Stimulated activated CD4-positive, alpha-beta T cell treated with anti-CD3 and anti-CD28 coated beads, Interleukin-4, amount 100 ng/mL, for 48 hours (primary cell): ENCODE measurements at places on chromosomes 1 and 21.

DNA sequence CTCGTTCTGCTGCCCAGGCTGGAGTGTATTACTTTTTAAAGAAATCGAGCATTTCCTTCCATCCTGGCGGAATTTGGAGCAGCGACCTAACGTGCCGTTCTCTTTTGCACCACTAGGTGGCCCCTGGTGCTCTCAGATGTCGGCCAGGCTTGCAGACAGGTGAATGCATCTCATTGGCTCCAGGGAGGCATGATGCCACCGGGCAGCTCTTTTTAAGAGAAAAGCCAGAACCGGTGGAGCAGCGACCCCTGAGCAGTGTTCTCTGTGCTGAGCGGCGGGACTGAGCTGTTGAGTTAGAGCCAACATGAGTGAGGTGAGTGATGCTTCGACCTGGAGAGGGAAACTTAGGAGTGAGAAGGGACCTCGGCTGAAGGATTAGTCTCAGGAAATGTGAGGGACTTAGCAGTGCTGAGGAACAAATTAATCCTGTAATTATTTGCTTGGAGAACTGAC is at the start of gene PCP4:
Gene PCP4, plus strand, starts transcription at position 241 of the 453 bp plus-strand sequence. Its CDS starts 64 bp downstream, at position 305.
- peak; percentile 12 for DNase-seq

DNA sequence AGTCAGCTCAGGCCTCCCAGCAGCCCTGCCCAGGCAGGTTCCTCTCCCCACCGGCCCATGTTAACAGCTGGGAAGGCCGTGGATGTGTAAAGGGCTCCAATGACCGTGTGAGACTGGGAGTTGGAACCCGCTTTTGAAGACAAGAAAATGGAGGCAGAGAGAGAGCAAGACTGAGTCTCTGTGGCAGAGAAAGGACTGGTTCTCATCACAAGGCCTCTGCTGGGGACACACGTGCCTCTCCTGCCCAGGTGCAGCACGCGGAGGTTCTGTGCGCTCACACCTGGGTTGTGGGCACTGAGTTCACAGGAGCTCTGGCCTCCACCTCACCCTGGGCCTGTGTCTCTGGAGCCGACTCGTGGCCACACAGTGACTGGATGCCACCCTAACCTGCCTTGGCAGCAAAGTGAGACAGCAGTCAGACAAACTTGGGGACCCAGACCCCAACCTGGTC is 27.0 kb downstream of the RUNX3 start:
- DNase-seq: no peak

DNA sequence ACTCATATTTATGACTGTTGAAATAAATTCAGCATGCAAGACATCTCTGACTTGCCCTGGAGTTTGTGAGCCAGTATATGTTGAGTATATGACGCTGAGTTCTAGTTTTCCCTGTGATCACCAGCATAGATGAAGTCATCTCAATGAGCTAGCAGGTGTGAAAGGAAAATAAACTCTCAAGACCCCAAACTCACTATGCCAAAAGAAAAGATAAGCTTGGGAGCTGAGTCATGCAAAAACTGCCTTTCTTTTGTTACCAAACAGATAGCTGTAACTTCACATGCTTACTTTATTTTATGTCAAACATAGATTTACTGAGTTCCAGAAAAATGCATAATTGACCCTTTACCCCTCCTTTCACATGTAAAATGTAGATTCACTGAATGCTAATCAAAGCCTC is 52.9 kb downstream of the SERBP1 start:
- DNase-seq: no peak

DNA sequence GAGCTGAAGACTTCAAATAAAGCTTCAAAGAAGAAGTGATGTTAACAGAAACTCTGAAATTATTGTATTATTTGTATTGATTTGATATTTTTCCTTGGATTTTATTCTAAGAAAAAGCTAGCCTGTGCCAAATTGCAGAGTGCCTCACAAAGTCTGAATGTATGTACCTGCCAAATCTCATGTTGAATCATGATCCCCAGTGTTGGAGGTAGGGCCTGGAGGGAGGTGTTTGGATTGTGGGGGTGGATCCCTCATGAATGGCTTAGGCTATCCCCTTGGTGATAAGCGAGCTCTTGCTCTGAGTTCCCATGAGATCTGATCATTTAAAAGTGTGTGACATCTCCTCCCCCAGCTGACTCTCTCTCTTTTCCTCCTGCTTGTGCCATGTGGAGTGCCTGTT is 43.6 kb downstream of the ACKR1 start:
- DNase-seq: no peak

DNA sequence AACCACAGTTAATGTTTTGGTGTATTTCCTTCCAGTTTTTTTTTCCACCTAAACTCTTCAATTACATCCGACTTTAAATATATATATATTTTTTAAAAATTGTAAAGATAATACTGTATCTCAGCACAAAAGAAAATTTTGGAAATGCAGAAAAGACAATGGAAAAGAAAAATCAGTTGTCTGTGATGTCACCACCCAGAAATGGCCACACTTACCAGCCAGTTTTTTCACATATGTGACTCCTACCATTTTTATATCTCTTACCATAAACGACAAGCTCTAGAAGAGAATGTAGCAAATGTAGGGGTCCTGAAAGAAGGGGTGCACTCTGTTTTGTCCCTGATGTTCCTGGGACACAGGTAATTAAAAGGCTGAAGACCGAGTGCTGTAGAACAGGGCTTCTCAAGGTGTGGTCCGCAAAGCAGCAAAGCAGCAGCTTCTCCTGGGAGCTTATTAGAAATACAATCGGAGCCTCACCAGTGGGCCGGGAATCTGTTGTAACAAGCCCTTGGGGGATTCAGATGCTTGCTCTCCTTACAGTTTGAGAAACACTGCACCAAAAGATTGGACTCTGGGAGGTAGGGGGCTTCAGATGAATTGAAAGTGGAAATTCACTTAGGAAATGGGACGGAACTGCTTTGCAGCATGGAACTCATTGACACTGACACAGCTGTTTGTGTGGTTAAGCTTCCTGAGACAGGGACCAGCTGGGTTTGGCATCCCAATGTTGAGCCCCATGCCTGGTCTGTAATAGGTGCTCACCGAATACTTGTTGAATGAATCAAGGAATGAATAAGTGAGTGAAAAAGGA is 44.1 kb downstream of the ALPL start:
- DNase-seq: no peak
